ENCODE measurements at places on chromosomes 1 and 21.

GRCh38 chr1:42943166-42943565 lies 15.5 kb downstream of the SLC2A1 start:
- no peak for DNase-seq

DNA sequence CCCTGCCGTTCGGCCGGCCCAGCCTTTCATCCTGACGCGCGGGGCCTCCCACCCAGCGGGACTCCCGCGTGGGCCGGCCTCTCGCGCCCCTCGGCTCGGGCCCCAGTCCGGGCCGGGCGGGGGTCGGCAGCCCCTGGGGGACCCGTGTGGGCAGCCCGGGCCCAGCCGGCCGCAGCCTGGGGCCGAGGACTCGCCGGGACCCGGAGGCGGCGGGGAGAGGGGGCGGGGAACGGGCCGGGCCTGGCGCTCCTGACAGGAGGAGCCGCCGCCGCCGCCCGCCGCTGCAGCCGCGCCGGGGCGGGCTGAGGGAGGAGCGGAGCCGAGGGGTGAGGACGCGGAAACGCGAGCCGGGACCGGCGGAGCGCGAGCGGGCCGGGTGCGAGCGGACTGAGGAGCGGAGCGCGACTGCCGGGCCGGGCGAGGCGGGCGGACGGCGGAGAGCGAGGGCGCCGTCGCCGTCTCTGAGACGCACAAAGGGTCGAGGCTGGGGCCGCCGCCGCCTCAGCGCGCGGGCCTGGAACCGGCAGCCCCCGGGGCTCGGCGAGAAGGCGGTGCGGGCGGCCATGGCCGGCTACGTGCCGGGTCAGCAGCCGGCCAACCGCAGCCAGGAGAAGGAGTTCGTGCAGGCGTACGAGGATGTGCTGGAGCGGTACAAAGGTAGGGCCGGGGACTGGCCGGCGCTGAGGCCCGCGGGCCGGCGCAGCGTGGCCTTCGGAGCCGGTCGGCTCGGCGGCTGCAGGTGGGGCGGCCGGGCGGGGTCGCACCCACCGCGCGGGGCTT lies 79.1 kb downstream of the NDUFS5 start:
- no peak for DNase-seq

GRCh38 chr1:44036409-44037139 lies 5.3 kb upstream of the SLC6A9 start:
- DNase-seq: peak; percentile 60

DNA sequence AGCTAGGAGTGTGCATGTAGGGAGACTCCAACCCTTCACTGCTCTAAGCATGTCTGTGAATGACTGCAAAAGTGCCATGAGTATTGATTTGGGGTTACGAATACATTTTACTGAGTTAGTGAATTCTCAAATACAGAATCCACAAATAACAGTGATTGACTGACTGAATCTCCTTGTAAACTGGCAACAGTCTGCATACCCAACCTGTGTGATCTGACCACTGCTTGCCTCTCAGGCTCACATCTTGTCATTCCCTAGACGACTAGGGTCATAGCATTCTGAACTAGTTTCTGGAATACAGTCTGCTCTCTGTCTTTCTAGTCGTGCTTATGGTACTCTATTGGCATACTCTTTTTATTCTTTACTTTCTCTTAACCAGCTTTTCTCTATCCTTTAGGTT lies 7.4 kb downstream of the RRP15 start:
- DNase-seq: no peak

- peak; percentile 23 for DNase-seq
These were observed 9.5 kb upstream of the TBCE start for GRCh38 chr1:235357485-235358373.

DNA sequence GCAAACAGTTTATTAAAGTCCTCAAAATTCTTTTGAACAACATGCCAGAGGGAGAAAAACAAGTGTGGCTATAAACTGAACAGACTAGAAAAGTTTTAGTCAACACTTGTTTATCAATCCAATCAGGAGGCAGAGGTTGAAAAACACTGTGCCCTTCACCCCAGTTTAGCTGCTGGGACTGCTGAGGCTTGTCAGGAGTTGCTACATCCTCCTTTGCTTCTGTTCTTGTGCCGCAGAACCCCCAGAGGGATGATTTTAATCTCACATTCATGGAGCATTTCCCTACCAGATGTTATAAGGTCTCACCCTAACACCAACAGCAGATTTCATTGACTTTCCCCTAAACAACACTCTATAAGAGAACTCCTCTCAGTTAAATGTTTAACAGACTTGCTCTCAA lies 321.2 kb downstream of the VAV3 start:
- no peak for DNase-seq

GRCh38 chr1:209607795-209608178 lies 24.3 kb downstream of the CAMK1G start:
- no peak for DNase-seq

DNA sequence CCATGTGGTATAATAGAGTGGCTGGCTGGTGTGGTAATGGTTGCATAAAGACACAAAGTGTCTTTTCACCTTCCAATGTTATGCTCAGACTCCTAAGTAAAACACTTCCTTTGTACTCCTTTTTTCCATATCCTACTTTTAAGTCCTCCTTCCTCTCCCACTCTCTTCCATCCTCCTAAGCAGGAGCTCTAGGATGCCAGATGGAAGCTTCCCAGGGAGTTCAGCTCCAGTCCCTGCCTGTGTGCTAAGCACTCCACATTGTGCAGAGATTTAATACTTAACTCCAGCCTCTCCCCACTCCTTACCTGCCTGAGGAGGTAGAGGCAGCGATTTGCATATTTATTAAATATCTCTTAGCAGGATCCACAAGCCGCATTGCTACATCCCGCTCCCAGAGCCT lies 60.5 kb upstream of the IGSF21 start:
- DNase-seq: no peak

DNA sequence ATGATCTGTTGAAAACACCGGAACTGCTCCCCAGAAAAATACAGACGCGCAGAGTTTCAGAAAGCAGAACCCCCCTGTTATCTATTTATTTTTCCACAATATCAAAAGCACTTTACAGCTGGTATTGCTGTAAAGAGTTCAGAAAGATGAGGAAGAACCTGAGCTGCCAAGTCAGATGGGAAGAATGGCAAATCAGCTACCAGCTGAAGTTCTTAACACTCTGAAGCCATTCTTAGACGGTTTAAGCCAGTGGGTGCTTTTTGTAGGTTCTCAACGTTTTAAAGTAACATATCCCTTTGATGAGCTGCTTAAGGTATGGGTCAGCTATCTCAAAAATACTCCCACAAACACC lies 714 bp upstream of the AKIRIN1 start:
- DNase-seq: no peak

DNA sequence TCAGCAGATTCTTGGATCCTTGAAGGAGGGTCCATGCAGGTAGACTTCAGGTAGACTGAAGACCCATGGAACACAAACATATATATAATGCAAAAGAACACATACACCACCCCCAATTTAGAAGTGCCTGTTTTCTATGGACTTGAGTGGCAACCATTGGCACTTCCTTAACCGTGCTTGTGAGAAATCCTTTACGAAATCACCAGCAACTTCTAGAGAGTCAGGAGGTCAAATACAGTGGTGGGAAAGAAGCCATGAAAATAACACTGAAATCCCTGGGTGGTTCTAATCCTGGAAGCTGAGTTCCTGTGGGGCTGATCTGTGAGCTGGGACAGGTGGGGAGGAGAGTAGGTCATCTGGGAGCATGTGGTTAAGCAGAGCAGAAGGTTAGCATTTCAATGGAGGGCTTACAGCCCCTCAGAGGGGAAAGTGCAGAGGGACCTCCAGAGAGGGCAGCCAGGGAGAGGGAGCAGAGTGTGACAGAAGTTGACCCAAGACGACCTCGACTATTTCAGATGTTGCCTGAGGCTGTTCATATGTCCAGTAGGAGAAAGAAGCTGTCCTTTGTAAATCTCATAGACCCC lies 13.0 kb upstream of the IL10 start:
- DNase-seq: no peak

- DNase-seq: no peak
These were observed 359.4 kb upstream of the ADAMTS5 start for GRCh38 chr21:27326301-27326700.
